ENCODE measurements at places on chromosomes 16 and 17. TPM values are rescaled to one million over a fixed set of nuclear protein-coding genes. Genes with fewer than 3 reads are reported as not detected.

TMEM100 gene
- total RNA-seq = 0.25 TPM

PRAC2 gene
- not detected for total RNA-seq

PLLP gene
- 0.31 TPM for total RNA-seq

KRT24 gene
- total RNA-seq = not detected

CES1 gene
- total RNA-seq = 0.06 TPM

CXCL16 gene
- total RNA-seq = 1.5 TPM

LITAFD gene
- total RNA-seq = not detected

RTN4RL1 gene
- total RNA-seq = 1.1 TPM

KRT33A gene
- not detected for total RNA-seq

DDX52 gene
- 15.0 TPM for total RNA-seq

UBB gene
- total RNA-seq = 4,042 TPM

RNF227 gene
- 0.87 TPM for total RNA-seq

KRT15 gene
- 3.0 TPM for total RNA-seq

GRIN2A gene
- total RNA-seq = under 0.01 TPM

SPNS3 gene
- not detected for total RNA-seq

PIK3R5 gene
- total RNA-seq = 0.26 TPM

RAC3 gene
- 4.8 TPM for total RNA-seq

KRT12 gene
- total RNA-seq = not detected

SEPTIN12 gene
- total RNA-seq = not detected

PRR35 gene
- total RNA-seq = not detected

MEIOC gene
- not detected for total RNA-seq

KRT16 gene
- 0.79 TPM for total RNA-seq

NPTX1 gene
- 163 TPM for total RNA-seq

ASB16 gene
- 0.13 TPM for total RNA-seq

TP53TG3C gene
- total RNA-seq = not detected

TMEM238L gene
- total RNA-seq = not detected

NOXO1 gene
- total RNA-seq = 0.13 TPM

C16orf86 gene
- 3.9 TPM for total RNA-seq

ACSM2A gene
- not detected for total RNA-seq

SLFN12L gene
- total RNA-seq = 0.12 TPM

LRRC36 gene
- total RNA-seq = not detected

PRDM7 gene
- not detected for total RNA-seq

CCL17 gene
- total RNA-seq = not detected

SLC7A5 gene
- total RNA-seq = 4.4 TPM

ENGASE gene
- 15.9 TPM for total RNA-seq

IGFALS gene
- total RNA-seq = under 0.01 TPM

KRT34 gene
- total RNA-seq = not detected

GINS3 gene
- 2.8 TPM for total RNA-seq

CLEC19A gene
- not detected for total RNA-seq

ABCC12 gene
- total RNA-seq = not detected

MILR1 gene
- total RNA-seq = 16.3 TPM

CIBAR2 gene
- not detected for total RNA-seq

DNAAF8 gene
- 1.1 TPM for total RNA-seq

KLHL10 gene
- not detected for total RNA-seq

ABCC11 gene
- total RNA-seq = 0.26 TPM

TBC1D3G gene
- not detected for total RNA-seq

All from aortic smooth muscle cell (primary cell).